ENCODE measurements at places on chromosomes 7 and 10. TPM values are rescaled to one million over a fixed set of nuclear protein-coding genes. Genes with fewer than 3 reads are reported as not detected.

The SPAG6 gene
- polyA plus RNA-seq, result not detected

DNA sequence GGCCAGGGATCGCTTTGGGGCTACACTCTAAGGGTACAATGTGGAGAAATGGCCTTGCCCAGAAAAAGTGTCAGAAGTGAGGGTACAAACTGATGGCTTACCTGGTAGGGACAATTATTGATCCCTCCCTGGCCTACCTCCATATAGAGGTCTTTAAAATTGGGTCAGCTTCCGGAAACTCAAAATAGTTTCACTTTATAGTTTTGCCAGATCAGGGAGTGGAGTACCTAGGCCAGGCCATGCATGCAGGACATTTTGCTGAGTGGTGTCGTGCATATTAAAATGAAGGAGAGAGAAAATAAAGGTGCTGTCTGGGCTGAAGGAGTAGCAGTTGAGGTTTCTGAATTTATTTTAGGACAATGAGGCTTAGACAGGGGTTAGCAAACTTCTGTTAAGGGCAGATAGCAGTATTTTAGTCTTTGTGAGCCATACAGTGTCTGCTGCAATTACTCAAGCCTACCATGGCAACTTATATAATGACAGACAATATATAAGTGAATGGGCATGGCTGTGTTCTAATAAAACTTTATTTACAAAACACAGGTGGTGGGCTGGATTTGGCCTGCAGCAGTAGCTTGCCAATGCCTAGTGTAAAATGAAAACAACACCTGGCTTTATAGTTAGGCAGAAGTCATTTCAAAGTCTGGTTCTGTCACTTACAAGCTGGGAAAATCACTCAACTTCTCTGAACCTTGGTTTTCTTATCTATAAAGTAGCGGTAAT is 176.9 kb upstream of the AOAH start:
- DNase-seq, result no peak

DNA sequence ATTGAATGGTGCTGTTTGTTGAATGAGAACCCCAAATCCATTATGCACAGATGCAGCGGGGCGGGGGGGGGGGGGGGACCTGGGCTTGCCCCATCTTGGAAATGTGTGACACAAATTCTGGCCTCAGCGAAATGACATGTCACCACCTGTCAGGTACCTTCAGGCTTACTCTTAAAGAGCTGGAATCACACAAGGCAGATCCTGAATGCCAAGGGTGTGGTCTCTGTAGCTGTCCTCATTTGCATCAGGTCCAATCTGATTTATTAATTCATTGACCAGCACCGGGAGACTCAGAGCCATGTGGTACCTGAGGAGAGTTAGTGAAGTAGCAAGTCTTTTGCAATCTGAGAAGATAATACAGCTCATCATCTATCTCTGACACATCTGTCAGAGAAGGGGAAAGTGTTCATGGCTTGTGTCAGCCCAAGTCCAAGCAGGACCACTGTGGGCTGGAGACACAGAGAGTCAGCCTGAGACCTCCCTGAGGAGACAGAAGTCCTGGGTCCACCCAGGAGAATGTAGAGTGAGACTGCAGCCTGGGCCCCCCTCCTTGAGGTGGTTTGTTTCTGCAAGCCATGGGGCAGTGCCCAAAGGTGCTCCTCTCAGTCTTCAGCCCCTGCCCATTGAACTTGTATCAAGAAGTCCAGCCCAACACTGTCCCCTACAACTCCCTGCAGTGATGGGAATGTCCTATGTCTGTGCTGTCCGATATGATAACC is 46.7 kb downstream of the ADCYAP1R1 start:
- no peak for DNase-seq

DNA sequence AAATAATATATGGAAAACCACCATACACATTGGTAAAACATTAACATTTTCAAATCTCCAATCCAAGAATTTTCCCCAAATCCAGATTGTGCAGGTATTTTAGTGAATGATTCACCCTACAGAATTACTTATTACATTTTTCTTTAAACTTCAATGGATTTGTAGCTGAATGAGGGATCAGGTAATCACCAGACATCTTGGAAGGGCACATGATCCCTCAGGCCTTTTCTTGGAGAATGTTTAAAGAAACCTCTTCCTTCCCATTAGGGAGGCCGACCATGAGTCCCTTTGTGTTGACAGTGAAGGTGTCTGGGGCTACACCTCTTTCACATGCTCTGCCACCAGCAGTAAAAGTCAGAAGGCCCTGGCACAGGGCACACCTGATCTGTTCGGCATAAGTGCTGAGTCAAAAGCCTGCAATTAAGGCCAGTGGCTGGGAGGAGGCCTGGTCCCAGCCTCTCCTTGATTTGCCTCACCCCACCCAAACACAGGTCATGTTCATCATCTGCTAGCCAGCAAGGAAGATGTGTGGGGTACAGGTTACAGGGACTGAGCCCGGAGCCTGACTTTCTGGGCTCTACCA is 207.7 kb downstream of the SNX10 start:
- no peak for DNase-seq

DNA sequence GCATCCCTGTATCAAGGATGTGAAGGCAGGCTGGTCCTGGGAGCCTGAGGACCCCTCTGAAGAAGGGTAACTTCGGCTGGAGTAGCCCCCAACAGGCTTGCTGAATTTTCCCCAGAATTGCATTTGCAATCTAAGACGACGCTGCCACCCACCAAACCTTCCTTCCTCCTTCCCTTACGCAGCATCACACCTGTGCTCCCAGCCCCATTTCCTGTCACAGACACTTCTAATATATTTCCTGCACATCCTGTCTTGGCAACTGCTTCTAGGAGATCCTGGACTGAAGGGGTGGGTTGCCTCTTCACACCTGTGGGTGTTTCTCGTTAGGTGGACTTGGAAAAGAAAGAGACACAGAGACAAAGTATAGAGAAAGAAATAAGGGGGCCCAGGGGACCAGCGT is 9.4 kb upstream of the PGAM1 start:
- DNase-seq, result no peak

The TEX47 gene
- polyA plus RNA-seq, result not detected

DNA sequence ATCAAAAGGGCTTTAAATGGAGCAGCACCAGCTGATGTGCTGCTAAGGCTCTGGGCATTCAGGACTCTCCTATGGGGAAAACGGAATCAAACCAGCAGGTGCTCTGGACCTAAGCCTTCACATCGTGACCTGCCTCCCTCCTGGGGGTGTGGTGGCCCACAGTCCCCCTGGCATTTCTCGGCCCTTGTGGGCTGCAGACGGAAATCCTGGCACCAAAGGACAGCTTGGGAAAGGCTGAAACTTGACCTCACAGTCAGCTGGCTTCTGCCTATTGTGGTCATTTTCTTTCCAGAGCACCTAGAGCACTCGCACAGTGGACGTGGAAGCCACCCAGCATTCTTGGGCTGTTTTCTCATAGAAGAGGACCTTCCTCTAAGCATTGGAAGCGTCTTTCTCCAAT is 74.8 kb downstream of the TPST1 start:
- no peak for DNase-seq

GRCh38 chr10:98778277-98778759 is 331.6 kb upstream of the HPS1 start:
- no peak for DNase-seq

The CCDC172 gene
- not detected for polyA plus RNA-seq

- no peak for DNase-seq
Measured at GRCh38 chr10:104521901-104522694, 119.0 kb upstream of the SORCS3 start.

DNA sequence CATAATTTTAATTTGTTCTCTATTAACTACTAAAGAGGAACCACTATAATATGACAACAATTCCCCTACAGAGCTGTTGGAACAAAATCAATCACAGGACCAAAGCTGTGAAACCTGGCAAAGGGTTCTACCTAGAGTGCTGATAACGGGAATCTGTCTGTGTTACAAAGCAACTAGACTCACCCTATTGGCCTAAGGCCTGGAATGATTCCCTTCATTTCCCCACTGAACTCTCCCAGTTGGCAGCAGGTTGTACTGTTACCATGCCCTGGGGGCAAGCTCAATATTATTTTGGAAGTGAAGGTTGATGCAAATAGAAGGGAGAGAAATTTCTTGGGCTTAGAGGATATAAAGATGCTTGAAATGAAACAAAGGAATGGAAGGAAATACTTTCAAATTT is 81.8 kb downstream of the SEMA3A start:
- DNase-seq, result no peak

DNA sequence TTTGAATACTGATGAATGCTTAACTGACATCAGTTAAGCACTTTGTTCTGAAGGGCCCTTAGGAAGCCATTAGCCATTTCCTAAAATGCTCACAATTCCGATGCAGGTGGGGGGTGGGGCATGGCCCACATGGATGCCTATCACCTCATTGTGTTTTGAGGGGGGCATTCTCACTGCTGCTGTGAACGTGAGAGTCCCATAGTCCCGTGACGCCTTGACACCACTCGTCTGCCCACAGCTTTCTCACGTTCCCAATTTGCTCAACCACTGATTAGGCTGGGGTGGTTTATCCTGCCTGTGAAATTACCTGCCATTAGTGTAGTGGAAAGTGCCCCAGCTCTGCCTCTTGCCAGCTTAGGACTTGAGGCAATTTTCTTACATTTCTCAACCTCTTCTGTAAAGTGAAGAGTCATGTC is 31.9 kb downstream of the DUSP5 start:
- no peak for DNase-seq

DNA sequence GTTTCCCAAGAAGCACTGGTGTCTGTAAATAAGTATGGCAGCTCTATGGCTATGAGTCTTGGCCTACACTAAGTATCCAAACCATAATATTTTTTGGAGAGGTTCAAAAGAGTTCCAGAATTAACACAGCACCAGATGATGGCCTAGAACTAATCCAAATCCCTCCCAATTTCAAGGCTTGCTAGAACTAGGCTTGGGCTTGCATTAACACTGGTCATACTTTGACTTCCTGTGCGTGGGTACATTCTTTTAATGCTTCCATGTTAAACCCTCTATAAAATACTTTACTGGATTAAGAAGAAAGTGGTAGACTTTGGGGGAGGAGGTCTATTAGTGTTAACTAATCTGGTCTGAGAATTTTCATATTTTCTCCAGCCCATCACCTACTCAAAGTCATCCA is 3.1 kb downstream of the AASS start:
- no peak for DNase-seq

DNA sequence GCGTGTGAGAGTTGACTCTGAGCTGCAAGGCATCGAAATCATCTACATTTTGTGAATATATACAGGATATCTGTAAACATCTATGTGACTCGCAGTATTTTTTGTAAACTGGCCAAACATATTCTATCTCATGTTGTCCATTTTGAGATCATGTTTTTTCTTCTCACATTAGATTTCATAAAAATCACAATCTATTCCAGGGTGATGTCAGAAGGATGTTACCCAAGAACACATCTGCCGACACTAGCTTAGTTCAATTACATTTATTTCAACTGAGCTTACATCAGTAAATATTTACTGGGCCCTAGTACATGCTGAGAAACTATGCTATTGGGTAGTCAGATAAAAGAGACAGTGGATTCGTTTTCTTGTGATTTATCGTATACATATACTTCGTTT is 2.5 kb upstream of the BUB3 start:
- DNase-seq, result no peak

GRCh38 chr10:118330295-118331076 is 11.6 kb downstream of the FAM204A start:
- DNase-seq, result no peak

The DNA2 gene
- polyA plus RNA-seq, result 1.6 TPM

GRCh38 chr7:158559356-158559755 is 28.3 kb downstream of the PTPRN2 start:
- no peak for DNase-seq

DNA sequence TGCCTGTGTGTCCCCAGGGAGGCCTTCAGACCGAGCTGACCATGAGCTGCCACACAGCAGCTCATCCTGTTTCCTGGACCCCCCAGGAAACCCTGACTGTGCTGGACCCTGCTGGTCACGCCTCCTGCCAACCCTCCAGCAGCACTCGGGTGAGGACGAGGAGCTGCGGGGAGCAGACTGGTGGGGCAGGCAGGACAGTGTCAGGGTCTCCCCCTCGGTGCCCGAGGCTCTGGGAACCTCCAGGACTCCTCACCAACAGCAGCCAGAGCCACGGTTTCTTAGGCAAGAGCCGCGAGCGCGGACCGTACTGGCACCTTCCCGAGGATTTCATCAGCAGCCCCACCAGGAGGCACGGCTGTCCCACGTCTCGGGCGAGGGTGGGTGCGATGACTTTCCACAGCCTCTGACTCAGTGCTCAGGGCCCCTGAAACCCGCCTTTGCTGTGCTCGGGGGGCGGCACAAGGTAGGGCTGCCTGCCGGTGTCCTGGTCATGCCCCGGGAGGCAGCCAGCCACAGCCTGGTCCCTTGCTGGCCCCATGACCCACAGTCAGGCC is 186.9 kb downstream of the ELFN1 start:
- no peak for DNase-seq

The PAX4 gene
- polyA plus RNA-seq, result not detected

The HOXA5 gene
- polyA plus RNA-seq, result 48.3 TPM

DNA sequence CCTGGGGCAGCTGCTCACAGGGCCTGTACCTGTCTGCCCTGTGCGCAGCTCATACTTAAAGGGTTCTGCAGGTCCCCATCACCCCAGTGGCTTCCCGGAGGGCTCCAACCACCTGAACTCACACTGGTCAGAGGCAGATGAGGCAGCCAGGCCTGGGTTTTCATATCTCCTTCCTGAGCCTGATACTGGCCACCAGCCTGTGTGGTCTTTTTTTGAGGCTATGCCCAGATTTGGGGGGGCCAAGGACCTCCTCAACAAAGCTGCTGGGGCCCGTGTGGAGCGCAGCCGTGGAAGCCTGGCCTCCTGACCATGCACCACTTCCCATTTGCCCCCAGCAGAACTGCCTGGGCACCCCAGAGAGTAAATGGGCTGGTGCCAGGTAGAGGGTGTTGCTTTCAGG is 25.7 kb downstream of the PNLIPRP2 start:
- DNase-seq, result no peak

DNA sequence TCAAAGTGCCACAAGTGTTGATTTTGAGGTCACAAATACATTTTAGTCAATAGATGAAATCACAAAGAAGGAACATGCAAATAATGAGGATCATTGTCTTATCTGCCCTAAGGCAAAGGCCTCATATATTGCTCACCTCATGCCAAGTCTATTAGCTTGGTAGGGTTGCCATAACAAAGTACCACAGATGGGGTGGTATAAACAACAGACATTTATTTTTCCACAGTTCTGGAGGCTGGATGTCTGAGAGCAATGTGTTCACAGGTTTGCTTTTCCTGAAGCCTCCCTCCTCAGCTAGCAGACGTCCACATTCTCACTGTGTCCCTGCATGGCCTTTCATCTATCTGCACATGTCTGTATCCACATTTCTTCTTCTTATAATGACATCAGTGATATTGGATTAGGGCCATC is 59.6 kb downstream of the RELN start:
- no peak for DNase-seq

The THAP5 gene
- 8.4 TPM for polyA plus RNA-seq

GRCh38 chr10:128877936-128878335 is 589.1 kb upstream of the MGMT start:
- DNase-seq, result no peak

The SYNPO2L gene
- polyA plus RNA-seq, result 0.02 TPM

All from AG04450 (cell line).